Upper lobe of right lung (tissue), 1 donor: ENCODE measurements at places on chromosomes 6 and 20.

- no peak for DNase-seq
These were observed 16.3 kb downstream of the IRAK1BP1 start for GRCh38 chr6:78883651-78884050.

DNA sequence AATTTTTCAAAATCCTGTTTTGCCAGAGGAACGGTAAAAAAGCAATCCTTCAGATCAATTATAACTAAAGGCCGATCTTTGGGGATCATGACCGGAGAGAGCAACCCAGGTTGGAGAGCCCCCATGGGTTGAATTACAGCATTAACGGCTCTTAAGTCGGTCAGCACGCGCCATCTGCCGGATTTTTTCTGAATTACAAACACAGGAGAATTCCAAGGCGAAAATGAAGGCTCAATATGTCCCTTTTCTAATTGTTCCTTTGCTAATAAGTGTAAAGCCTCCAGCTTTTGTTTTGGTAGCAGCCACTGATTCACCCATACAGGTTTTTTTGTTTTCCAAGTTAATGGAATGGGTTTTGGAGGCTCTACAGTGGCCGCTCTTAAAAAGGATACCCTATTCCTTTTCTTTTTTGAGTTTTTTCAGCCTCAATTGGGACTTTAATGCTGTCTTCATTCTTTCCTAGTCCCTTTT is 16.9 kb upstream of the PTCRA start:
- DNase-seq = no peak

DNA sequence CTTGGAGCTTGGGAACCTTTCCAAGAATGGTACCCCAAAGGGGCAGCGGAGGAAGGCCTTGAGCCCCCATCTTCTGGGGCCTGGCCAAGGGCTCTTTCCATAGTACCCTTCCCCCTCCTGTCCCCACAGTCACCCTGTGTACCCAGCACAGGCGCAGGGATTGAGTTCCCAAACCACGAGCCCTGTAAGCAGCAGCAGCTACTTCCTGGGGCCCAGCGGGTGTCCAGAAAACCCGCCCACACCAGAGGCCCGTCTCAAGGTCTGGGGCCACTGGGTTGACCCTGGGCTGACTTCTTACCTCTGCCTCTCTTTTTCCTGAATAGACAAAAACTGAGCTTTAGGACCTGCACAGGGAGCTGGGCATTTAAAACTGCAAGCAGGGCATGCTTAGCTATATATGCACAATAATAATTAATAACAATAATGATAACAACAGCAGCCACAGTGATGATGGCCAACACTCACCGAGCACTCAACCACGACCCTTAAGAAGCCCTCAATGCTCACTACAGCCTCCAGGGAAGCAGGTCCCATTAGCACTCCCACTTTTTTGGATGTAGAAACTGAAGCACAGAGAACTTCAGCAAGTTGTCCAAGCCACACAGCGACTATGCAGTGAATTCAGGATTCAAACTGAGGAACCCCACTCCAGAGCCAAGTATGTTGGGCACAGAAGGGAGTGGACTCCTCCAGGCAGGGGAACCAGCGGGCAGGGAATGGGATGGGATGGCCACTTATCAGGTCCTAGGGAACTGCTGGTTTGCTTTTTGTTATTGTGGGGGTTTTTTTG is 14.5 kb downstream of the NOL4L start:
- DNase-seq = no peak

GRCh38 chr6:1348675-1349074 is 36.8 kb downstream of the FOXQ1 start:
- no peak for DNase-seq

DNA sequence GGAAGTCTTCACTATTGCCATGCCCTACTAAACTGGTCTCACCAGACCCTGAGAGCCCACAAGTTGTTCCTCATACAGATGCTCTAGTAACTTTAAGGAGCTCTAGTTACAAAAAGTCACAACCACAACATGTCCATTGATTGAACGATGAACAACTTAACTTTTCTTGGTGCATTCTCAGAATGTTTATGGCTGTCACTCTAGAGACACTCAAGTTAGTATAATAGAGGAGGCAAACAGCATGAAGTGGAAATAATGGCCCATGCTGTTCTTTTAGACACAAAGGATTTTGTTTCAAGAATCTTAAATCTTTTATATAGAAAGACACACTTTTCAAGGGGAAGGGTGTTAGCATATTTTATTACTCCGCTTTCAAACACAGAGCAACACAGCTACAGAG is 934.4 kb downstream of the HACE1 start:
- DNase-seq = no peak

DNA sequence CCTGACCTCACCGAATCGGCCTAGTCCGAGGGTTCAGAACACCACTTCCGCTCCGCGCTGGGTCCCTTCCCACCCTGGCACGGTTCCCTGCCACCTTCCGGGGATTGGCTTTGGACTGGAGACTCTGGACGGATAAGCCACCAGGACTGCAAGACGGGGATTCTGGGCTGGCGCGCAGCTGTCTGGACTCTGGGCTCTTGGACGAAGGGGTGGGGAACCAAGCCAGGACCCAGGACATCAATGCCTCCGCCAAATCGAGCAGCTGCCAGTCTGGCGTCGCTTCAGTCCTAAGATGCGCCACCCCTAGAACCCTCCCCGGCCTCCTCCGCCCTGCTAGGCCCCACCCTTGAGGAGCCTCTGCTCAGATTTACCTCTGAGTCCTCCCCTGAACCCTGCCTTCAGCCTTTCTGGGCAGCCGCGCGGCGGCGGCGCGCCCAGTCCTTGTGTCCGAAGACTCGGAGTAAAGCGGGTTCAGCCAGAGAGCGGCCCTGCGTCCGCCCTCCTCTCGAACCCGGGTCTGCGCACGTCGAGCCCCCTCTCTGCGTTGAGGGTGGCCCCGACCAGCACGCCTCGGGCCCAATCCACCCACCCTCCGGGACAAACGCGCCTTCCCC is 1.2 kb downstream of the KCNK17 start:
- no peak for DNase-seq

DNA sequence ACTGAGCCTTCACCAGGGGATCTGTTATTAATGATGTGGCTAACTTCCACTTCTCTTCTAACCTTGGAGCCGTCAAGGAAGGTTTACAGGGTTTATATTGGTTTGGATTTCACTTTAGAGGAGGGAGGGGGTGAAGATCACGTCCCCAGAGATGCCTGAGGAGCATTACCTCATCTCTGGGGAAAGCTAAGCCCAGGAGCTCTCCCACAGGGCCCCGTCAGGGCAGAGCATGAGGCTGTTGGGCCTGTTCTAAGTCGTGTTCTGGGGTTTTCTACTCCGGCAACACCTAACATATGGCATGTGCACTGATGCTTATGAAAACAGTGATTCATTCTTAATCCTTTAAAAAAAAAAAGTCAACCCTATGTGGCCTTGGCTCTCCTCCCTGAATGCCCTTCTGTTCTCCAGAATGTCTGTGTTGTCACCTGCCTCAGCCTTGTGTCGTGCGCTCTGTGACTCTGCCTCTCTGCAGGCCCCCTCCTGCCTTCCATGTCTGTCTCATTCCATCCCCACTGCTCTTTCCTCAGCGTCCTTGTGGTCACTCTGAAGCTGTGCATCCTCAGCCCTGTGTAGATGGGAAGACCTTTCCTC is 97.4 kb upstream of the JARID2 start:
- no peak for DNase-seq

- DNase-seq = no peak
These were observed 104.2 kb upstream of the TIAM2 start for GRCh38 chr6:154890874-154891273.

DNA sequence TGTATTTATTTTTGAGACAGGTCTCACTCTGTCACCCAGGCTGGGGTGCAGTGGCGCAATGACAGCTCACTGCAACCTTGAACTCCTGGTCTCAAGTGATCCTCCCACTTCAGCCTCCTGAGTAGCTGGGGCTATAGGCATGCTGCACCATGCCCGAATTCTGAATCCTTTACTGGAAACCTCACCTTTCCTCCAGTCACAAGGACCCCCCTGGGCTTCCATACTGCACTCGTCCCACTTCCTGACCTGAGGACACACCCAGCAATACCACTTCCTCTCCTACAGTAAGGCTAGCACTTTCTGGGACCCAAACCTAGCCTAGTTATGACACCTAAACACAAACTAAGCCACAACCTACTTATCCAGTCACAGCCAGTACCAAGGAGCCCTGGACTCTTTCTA is 68.2 kb downstream of the FAM217A start:
- DNase-seq = no peak

GRCh38 chr6:14765106-14765505 is 480.8 kb upstream of the JARID2 start:
- no peak for DNase-seq

DNA sequence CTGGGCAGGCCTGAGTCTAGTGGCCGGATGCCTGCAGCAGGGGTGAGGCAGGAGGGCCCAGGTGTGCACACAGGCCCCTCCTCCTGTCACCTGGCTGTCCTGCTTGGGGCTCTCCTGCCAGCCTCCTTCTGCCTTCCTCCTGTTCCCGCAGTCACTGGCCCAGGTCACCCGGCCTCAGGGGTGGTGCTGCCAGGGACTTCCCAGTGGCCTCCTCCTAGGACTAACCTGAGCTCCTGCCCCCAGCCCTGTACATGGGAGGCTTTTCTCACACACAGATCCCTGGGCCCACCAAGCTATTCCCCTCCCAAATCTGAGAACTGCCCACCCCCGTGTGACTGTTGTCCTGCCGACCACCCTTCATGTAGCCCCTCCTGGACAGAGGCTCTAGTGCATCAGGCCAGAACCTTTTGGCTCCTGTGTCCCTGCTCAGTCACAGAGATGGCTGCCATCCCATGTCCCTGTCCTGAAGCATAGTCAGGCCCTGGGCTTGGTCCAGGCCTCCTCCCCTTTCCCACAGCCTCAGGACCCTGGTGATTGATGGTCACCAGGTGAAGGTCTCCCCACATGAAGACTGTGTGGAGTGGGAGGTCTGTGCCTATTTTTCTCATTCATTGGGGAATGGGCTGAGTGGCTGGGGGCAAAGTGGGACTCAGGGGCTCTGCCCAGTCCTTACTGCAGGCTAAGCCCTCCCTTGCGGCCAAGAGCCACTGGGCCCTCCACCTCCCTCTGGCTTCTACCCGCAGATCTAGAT is 1.1 kb upstream of the ULBP1 start:
- no peak for DNase-seq

GRCh38 chr6:152595499-152595898 is 41.7 kb downstream of the SYNE1 start:
- no peak for DNase-seq

- DNase-seq = no peak
These were observed 42.9 kb downstream of the HUS1B start for GRCh38 chr6:613981-614380.

DNA sequence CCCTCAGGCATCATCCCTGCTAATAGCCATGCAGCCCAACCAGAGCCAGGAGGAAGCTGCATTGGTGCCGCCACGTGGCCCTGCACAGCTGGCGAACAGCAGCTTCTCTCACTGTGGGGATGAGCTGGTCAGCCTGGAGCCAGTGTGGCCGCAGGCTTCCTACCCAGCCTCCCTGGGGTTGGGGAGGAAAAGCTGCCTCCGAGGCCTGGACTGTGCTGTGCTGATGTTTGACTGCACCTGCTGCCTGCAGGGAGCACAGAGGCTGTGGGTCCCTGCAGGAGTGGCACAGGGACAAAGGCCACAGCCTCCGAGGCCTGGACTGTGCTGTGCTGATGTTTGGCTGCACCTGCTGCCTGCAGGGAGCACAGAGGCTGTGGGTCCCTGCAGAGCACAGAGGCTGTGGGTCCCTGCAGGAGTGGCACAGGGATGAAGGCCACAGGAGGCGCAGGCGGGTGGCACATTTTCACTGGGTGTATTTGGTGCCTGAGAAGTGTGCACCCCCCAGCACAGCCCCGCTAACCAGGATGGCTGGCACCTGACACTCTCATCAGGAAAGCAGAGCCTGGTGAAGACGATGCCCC is 83.9 kb downstream of the DLL1 start:
- DNase-seq = no peak

DNA sequence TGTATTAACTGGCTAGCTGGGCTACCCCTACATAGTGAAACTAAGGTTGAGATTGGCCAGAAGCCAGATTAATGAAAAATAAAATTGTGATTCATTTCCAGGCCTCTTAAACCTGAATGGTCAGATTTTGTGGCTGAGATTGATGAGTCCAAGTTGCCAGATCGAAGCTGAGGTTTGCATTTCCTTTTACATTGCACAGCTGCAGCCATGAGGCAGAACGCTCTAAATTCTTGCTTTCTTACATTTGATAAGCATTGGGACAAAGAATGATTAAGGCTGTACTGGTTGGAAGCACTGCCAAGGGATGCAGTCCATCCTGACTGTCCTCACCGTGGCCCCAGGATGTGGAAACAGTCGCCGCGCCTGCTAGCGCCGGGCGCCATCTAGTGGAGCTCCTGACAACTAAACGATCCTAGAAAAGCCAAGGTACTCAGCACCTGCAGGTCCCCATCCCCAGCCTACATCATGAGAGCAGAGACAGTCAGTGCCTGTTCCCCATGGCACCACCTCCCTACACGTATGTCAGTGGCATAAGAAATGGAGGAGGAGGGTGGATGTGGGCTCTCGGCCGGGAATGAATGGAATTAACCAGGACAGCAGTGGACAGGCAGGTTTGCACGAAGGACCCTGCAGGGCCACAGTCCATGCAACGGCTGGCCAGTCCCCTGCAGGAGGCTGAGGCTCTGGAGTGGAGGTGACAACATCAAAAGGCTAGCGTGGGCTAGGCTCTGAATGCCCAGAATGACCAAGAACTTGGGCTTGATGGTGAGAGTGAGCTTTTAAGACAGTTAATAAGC is 19.0 kb downstream of the PXDC1 start:
- DNase-seq = peak; percentile 83

GRCh38 chr20:62652041-62652893 is 10.0 kb downstream of the SLCO4A1 start:
- peak; percentile 93 for DNase-seq

DNA sequence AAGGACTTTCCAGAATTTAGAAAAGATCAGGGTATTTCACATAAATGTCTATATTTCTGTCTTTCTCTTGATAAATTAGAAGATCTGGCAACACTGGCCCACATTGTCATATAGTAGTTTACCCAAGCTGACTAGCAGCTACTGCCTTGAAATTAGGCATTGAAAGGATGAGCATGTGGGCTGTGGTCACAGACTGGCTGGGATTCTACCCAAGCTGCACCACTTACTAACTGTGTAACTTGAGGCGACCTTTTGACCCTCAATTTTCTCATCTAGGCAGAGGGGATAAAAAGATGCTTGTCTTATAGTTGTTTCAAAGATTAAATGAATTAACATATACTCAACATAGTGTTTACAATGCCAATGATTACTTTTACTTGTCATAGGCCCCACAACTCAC is 152.7 kb upstream of the BMP2 start:
- DNase-seq = no peak

DNA sequence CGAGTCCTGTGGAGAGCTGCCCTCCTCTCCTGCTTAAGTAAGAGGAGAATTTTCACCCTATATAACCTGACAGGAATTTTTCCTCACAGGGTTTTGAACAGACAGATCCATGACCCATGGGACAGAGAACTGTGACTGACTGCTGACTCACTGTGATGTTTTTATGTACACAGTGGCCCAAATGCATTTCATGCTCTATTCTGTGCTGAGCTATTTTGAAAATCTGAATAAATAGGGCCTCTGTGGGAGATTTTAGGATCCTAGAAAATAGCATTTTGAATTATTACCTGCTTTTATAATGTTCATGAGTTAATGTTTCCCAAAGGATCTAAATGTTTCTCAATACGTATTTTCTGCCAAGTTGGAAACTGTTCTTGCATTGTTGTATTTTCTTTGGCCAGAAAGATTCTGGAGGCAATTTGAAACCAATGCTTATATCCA is 577.4 kb downstream of the HTR1B start:
- no peak for DNase-seq

- no peak for DNase-seq
These were observed 48.6 kb downstream of the FOXO3 start for GRCh38 chr6:108609276-108609769.
